ENCODE measurements at places on chromosomes 6 and 20. TPM values are rescaled to one million over a fixed set of nuclear protein-coding genes. Genes with fewer than 3 reads are reported as not detected.

- DNase-seq: peak; percentile 19
Measured at GRCh38 chr6:159094444-159095252, 49.9 kb upstream of the TAGAP start.

GRCh38 chr6:74939151-74939708 lies 266.6 kb downstream of the COL12A1 start:
- no peak for DNase-seq

DNA sequence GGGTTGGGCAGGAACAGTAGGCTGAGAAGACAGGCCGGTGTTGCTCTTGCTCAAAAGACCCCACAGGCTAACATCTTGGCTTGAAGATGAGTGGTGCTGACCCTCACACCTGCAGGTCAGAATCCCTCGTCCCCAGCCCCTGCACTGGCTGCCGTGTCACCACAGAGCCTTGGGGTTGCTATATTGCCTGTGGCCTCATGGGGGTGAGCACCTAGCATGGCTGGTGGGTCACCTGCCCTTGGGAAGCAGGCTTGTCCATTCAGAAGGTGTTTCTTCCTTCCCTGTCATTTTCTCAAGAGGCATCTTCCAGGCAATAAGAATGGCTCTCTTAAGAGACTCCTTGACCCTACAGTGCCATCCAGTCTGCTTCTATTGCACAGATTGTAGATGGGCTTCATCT lies 7.7 kb downstream of the SLC22A16 start:
- DNase-seq: no peak

The PRRT1 gene
- polyA plus RNA-seq: 3.6 TPM

The UBD gene
- polyA plus RNA-seq: not detected

All from naive thymus-derived CD8-positive, alpha-beta T cell (primary cell).